ENCODE measurements at places on chromosomes 5 and 9. TPM values are rescaled to one million over a fixed set of nuclear protein-coding genes. Genes with fewer than 3 reads are reported as not detected.

TTC33 gene
- total RNA-seq = 6.1 TPM

PTPN3 gene
- total RNA-seq = 11.8 TPM

TTC23L gene
- total RNA-seq = not detected

SLC4A9 gene
- total RNA-seq = not detected

C9orf153 gene
- total RNA-seq = not detected

CTNND2 gene
- not detected for total RNA-seq

- H3K4me3 ChIP-seq = no peak overlapping the region
- no peaks in the 10 kb centered on the region for H3K36me3 ChIP-seq
- no peaks in the 10 kb centered on the region for H3K27me3 ChIP-seq
- H3K27ac ChIP-seq = peak overlapping the region; percentile 66
Measured at GRCh38 chr9:113901221-113901688, 25.1 kb downstream of the ZNF618 start.

GRCh38 chr9:36843964-36844363, 190.1 kb downstream of the PAX5 start:
- peaks cover 47% of the 10 kb centered on the region for H3K27me3 ChIP-seq
- no peak for DNase-seq
- H3K4me3 ChIP-seq = no peak overlapping the region
- no peaks in the 10 kb centered on the region for H3K36me3 ChIP-seq
- H3K27ac ChIP-seq = no peak overlapping the region

- H3K27me3 ChIP-seq = no peaks in the 10 kb centered on the region
- no peak overlapping the region for H3K27ac ChIP-seq
- no peak overlapping the region for H3K4me3 ChIP-seq
- no peaks in the 10 kb centered on the region for H3K4me1 ChIP-seq
Measured at GRCh38 chr5:161513942-161514341, 32.6 kb downstream of the GABRB2 start.

GRCh38 chr5:128480158-128480557, 57.9 kb downstream of the FBN2 start:
- no peaks in the 10 kb centered on the region for H3K27me3 ChIP-seq
- no peak overlapping the region for H3K4me3 ChIP-seq
- H3K27ac ChIP-seq = no peak overlapping the region
- DNase-seq = no peak
- H3K36me3 ChIP-seq = no peaks in the 10 kb centered on the region

GRCh38 chr5:118791926-118792734, 196.2 kb downstream of the DTWD2 start:
- no peaks in the 10 kb centered on the region for H3K4me1 ChIP-seq
- DNase-seq = no peak
- H3K27me3 ChIP-seq = no peaks in the 10 kb centered on the region
- no peak overlapping the region for H3K4me3 ChIP-seq

DNA sequence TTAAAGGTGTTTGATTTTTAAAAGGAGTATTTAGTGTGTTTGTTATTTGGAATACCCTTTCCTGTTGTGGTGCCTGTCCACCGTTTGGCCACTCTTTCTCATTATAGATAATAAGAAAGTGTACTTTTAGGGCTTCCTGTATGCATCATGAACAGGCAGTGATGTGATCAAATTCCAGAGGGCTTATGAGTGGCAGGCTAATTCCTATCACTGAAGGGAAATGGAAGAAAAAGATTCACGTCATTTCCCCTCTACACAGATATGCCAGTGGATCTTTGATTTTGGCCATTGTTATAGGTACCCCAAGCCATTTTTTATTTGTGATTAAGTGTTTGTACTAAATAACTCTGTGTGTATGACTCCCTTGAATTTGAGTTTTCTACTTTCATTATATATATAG, 37.1 kb downstream of the RPS6 start:
- H3K27me3 ChIP-seq = no peaks in the 10 kb centered on the region
- H3K4me1 ChIP-seq = no peaks in the 10 kb centered on the region
- no peak overlapping the region for H3K27ac ChIP-seq

DNA sequence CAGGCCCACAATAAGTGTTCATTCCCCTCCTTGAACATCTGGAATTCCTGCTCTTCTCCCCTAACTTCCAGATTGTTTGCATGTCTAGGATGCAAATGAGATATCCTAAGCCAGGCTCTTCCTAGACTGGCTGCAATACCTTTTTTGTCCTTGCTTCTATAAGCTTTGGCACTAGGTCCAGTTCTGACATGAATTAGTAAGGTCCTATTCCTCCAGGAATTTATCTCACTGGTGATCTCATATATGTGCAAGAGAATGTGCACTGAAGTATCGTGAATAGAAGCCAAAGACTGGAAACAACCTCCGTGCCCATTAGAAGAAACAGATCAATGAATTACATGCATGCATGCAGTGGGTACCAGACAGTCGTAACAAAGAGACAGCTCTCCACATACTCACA, 25.2 kb downstream of the DUSP1 start:
- no peak for DNase-seq
- no peak overlapping the region for H3K4me3 ChIP-seq
- peak overlapping the region; percentile 36 for H3K27ac ChIP-seq

DNA sequence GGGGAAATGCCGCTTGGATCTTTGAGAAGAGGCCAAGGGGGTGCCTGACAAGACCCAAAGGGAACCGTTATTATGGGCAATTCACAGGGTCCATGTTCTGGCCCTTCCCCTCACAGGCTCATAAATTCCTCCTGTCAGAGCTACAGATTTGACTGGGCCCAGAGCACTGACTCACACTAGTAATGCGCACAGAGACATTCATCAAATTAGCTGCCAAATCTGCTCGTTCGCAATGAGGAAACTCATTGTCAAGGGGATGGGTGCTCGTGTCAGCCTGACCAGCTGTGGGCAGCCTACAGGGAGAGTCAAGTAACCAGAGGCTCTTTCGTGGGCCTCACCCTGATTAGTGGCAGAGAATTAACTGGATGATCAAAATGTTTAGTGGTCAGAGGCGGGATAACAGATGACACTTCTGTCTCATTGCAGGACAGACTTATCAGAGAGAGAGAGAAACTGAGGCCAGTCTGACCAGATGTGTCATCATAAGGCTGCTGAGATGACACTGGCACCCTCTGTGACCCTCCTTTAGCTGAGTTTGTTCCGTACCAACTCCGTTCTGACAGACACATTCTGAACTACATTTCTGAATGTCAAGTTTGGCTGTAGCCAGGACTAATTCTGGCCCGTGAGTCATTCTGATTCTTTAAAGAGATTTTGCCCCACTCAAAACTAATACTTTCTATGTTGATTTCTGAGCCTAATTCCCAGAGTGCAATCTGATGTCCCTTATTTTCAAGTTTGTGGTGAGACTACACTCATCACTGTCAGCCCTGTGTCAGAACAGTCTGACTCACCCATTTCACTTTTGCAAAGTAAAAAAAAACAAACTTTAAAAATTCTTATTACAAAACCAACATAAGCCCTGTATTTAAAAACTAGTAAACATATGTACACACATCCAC, 377.1 kb downstream of the ACTL7B start:
- no peak overlapping the region for H3K4me3 ChIP-seq
- peak overlapping the region; percentile 91 for H3K27ac ChIP-seq
- no peaks in the 10 kb centered on the region for H3K27me3 ChIP-seq
- peaks cover 23% of the 10 kb centered on the region for H3K4me1 ChIP-seq

DNA sequence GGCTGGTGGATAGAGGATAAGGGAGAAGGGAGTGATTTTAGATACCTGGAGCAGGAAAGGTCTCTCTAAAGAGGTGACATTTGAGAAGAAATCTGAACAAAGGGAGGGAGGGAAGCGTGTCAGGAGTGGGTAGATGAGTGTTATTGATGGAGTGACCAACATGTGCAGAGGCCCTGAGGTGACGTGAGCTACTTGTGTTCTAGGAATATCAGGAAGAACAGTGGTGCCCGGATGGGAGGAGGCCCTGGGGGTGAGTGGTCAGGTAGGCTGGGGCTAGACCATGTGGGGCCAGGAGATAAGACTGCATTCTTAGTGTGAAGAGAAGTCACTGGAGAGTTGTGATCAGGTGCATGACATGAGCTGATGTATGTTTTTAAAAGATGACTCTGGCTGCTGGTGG, 256.2 kb downstream of the ARHGAP26 start:
- H3K4me3 ChIP-seq = no peak overlapping the region
- no peak for DNase-seq
- no peak overlapping the region for H3K27ac ChIP-seq
- H3K27me3 ChIP-seq = no peaks in the 10 kb centered on the region

GRCh38 chr5:65072850-65073249, 304.1 kb downstream of the CWC27 start:
- no peaks in the 10 kb centered on the region for H3K27me3 ChIP-seq
- H3K4me3 ChIP-seq = no peak overlapping the region
- H3K4me1 ChIP-seq = no peaks in the 10 kb centered on the region
- no peaks in the 10 kb centered on the region for H3K36me3 ChIP-seq
- H3K27ac ChIP-seq = no peak overlapping the region

DNA sequence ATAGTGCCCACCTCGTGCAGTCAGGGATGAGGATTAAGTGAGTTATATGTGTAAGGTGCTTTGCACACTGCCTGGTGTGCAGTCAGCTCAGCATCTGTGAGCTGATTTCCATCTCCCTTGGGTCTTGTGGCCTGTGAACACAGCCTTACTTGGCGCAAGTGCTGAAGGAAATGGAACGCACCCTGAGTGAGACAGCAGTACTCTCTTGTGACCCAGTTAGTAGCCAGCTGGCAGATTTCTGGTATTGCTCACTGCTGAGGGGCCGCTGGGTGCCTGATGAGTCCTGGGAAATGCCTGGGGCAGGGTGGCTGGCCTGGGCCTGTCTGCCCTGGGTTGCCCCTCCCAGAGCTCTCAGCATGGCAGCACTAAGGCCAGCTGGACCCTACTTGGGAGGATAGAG, 90.9 kb upstream of the BOD1 start:
- H3K4me1 ChIP-seq = no peaks in the 10 kb centered on the region
- no peak overlapping the region for H3K4me3 ChIP-seq
- no peak for DNase-seq
- no peaks in the 10 kb centered on the region for H3K36me3 ChIP-seq
- no peaks in the 10 kb centered on the region for H3K27me3 ChIP-seq

DNA sequence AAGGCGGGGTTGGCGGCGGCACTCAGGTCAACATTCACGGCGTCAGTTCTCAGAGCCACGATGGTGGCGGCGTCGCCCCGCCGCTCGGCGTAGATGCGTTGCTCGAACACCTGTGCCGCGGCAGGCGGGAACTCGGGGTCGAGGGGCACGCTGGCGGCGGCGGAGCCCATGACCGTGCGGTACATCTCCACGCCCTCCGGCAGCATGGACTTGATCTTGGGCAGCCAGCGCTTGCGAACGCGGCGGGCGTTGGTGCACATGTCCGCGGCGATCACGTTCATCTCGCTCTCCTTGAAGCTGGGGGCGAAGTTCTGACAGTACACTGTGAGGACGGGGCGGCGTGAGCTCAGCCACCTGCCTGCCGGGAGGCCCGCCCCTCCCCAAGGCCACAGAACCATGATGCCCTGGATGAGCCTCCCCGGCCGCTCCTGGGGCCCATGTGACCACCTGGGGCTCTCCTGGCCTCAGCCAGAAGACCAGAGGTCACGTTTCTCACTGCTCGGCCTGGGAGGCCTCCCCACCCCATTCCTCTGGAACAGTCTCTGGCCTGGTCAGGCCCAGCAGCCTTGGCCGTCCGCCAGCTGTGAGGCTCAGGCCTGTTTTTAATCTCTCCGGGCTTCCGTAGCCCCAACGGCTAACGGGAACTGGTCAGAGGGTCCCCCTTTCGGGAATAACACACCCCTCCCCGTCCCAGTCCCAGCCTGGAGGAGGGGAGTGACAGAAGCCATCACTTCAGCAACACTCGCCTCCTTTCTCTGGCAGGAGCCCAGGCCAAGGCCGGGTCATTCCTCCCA, 50.7 kb upstream of the UBAC1 start:
- DNase-seq = no peak
- H3K27me3 ChIP-seq = no peaks in the 10 kb centered on the region
- H3K4me1 ChIP-seq = peaks cover 72% of the 10 kb centered on the region
- no peak overlapping the region for H3K4me3 ChIP-seq
- H3K27ac ChIP-seq = peak overlapping the region; percentile 47
- peaks cover 9% of the 10 kb centered on the region for H3K36me3 ChIP-seq

GRCh38 chr9:120683150-120683549, 31.1 kb downstream of the MEGF9 start:
- H3K27ac ChIP-seq = peak overlapping the region; percentile 70
- H3K27me3 ChIP-seq = no peaks in the 10 kb centered on the region
- no peaks in the 10 kb centered on the region for H3K36me3 ChIP-seq
- DNase-seq = no peak
- no peak overlapping the region for H3K4me3 ChIP-seq
- H3K4me1 ChIP-seq = no peaks in the 10 kb centered on the region

DNA sequence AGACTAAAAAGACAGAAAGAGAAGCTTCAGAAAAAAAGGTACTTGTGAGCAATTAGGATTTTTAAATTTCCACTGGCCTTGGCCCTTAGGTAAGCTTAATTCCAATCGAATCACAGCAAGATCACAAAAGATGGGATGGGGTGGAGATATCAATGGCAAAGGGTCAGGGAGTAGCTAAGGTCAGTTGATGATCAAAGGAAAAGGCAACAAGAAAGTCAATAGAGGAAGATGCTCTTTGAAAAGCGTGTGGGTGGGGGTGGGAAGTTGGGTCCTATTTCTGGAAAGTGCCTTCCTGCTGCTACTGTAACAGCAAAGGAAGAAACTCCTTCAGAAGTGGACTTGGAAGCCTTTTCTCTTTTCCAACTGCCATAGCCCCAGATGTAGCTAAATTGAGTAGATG, 7.3 kb downstream of the C1QTNF3 start:
- H3K27me3 ChIP-seq = no peaks in the 10 kb centered on the region
- H3K36me3 ChIP-seq = peaks cover 21% of the 10 kb centered on the region
- H3K4me3 ChIP-seq = no peak overlapping the region
- DNase-seq = no peak
- no peak overlapping the region for H3K27ac ChIP-seq
